ENCODE measurements at places on chromosomes 3 and 15.

GRCh38 chr3:47731061-47731460 is 50.6 kb downstream of the SMARCC1 start:
- DNase-seq, result no peak

DNA sequence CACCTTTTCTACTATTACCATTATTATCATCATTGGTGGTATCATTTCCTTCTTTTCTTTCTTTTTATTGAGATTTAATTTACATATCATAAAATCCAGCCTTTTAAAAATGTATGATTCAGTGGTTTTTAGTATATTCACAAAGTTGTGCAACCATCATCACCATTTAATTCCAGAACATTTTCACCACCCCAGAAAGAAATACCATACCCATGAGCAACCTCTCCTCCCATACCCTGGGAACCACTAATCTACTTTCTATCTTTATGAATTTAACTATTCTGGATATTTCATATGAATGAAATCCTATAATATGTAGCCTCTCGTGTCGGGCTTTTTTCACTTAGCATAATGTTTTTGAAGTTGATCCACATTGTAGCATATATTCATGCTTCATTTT is 29.1 kb downstream of the AAGAB start:
- no peak for DNase-seq

- no peak for DNase-seq
These were observed 6.0 kb downstream of the PHLDB2 start for GRCh38 chr3:111864821-111865656.

DNA sequence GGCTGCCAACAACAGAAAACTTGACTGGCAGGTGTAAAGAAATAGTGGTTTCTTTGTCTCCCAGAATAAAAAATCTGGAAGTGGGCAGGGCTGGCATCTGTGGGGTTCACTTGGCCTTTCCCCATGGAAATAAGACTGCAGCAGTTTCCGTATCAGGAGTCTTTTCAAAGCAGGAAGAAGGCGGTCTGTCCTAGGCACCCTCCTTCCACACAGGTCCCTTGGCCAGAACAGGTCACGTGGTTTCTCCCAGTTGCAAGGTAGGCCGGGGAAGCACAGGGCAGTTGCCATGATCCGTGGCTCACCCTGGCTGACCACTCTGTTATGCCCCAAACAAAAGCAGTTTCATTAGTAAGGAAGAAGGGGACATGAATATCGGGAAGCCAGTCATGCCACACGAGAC is 45.4 kb downstream of the ZDHHC19 start:
- DNase-seq, result no peak

DNA sequence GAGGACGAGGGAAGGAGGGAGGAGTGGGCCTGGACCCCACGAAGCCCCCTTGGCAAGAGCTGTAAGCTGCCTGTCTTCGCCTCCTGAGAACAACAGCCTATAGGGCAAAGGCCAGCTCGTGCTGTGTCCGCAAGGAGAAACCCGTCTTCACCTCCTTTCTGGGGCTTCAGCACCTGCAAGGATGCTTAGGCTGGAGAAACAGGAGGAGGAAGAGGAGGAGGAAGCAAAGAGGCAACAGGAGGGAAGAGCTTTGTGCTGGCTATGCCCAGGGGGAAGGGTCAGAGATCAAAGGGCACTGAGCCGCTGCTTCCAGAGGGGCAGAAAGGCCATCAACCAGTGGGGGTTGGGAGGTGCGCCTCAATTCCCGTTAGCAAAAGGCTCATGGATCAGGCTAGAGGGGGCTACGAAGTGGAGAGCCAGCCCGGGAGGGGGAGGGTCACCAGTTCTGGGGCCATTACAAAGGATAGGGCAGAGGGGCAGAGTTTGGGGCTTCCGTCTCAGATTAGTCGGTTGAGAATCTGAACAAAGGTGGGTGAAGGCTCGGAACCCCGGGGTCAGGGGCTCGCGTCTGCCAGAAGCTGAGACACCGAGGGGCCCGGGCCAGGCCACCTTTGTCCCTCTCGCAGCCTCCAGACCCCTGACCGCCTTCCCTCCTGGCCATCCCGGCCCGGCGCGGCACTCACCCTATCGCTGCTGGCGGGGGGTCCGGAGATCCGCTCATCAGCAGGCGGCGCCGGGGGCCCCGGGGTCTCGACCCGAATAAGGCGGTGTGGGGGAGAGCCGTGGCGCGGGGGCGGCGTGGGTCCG is 792 bp downstream of the SHF start:
- DNase-seq, result no peak

DNA sequence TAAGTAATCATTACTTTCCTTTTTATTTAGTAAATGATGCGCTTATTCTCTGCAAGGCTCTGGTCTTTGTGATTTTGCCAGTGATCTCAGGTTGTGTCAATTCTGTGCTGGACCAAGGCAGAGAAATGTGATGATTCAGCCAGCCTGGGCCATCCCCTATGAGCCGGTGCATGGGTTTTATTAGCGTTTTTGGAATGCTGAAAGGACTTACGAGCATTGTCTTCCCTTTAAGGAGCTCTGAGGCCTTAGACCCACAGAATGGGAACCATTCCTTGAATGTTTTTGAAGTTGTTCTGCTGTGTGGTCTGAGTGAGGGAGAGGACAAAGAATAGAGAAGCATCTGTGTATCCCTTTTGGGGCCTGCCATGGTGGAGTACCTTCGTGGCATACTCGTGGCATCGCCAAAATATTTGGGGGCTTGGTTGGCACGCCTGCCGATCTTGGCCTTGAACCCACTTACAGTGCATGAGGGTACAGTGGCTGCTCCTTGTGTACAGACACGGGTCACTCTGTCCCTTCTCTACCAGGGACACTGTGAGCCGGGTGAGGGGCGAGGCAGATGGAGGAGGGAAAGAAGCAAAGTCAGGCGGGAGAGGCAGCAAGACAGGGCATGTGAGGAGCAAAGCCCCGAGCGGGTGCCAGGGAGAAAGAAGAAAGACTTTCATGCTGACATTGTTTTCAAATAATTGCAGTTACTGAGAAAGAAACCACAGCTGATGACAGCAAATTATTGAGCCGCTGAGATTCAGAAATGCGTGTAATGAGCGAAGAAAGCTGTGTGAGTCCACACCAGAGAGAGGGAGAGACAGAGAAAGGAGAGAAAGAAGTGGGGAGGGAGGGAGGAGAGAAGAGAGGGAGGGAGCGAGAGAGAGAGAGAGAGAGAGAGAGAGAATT is 269.4 kb upstream of the RGMA start:
- peak; percentile 81 for DNase-seq

DNA sequence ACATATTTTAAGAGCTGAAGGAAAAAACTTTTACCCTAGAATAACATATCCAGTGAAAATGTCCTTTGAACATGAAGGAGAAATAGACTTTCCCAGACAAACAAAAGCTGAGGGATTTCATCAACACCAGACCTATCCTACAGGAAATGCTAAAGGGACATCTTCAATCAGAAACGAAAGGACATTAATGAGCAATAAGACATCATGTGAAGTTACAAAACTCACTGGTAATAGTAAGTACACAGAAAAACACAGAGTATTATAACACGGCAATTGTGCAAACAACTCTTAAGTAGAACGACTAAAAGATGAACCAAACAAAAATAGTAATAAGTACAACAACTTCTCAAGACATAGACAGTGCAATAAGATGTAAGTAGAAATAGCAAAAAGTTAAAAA is 3.5 kb upstream of the ZSCAN2 start:
- DNase-seq, result no peak

DNA sequence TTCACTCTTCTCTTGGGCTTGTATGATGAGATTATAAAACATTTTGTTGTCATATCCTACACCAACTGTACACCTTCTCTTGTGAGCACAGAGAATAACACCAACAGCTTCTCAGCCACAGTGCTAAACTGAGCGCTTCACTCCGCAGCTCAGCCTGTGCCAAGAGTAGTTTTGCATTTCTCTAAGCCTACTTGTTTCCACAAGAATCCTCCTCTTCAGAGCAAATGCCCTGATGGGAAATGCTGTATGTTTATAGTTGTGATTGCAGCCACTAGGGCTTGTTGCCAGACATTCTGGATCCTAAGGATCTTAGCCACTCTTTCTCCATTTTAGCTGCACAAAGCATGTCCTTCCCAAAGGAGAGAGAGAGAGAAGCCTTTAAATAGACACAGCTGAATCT is 138.8 kb upstream of the PLXND1 start:
- DNase-seq, result no peak

DNA sequence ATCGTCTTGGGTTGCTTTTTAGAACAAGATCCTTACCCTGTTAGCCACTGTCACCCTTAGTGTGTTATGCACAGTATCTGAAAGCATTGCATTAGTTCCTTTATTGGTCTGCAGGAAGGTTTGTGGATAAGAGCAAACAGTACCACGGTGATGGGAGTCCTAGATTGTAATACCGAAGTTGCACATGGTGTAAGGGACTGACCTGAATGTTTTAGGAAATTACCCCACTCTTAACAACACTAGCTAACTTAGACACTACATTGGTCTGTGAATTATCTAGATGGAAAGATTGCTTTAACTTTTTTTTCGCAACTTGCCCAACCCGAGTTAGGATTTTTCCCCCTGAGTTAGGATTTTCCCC is 1.3 kb downstream of the STT3B start:
- no peak for DNase-seq

- no peak for DNase-seq
These were observed 882 bp downstream of the LMOD3 start for GRCh38 chr3:69121513-69121912.

DNA sequence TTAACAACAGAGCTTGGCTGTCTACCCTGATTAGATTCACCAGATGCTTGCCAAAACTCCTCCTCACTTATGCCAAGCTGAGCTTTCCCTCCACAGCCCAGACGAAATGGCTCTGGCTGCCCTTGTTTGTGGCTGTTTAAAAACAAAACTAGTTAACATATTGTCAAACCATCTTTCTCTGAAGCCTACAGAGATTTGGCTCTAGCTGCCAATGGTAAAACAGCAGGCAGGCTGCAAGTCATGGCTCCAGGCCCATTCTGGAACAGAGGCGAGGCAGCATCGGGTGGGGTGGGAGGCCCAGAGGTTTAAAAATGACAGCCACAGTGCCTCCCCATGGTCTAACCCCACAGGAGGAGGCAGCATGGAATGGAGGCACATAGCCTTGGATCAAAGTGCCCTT is 75.9 kb downstream of the SCN5A start:
- peak; percentile 32 for DNase-seq

DNA sequence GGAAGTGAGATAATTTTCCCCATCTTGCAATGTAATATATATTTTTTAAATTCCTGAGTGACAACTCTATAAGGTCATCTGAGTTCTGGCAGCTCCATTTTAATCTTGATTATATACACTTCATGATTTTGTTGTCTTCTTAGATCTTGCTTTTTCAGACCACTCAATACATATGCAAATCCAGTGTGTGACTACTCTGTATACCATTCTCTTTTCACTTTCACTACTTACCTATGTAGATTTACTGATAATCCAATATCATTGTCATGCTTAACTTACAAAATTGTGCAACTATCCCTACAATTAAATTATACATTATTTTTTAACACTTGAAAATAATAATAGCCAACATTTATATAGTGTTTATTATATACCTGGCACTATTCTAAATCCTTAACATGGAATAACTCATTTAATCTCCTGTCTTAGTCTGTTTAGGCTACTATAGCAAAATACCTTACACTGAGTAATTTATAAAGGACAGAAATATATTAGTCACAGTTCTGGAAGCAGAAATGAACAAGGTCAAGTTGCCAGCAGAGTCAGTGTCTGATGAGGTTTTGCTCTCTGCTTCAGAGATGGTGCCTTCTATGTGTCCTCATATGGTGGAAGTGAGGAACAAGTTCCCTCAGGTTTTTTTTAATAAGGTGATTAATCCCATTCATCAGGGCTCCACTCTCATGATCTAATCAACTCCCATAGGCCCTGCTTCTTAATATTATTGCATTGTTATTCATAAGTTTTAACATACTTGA is 338.5 kb downstream of the TUSC7 start:
- DNase-seq, result no peak

DNA sequence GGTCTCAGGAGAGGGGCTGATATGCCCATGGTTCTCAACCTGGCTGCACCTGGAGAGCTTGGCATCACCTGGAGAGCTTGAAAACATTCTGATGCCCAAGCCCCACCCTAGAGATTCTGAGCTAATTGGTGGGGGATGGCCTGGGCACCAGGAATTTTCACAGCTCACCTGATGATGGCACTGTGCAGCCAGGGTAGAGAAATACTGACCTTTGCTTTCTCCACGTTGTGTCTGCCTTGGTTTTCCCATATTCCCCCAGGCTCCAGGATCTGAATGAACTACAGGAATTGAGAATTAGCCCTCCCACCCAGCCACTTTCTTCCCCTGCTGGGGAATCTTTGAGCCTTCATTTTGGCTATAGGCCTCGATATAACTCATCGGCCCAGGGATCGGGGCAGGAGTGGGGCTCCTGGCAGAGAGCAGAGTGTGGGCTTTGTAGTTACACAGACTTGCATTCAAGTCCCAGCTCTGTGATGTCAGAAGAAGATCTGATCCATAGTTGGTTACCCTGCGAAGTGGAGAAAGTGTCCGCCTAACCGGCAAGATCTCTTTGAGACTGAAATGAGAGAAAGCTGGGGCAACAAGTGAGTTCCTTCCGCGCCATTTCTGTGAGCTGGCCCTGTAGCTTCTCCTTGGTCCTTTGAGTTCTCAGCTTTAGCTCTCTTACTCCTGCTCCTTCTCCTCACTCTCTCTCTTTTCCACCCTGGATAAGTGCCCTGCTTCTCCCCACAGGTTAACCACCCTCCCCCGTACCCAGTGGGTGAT is 33.1 kb upstream of the UBE2Q2 start:
- DNase-seq, result peak; percentile 74

All from islet precursor cell (in vitro differentiated cells).